Upper lobe of left lung (tissue), 6 donors: ENCODE measurements at places on chromosomes 5 and 9. TPM values are rescaled to one million over a fixed set of nuclear protein-coding genes. Genes with fewer than 3 reads are reported as not detected.
A peak's percentile ranks its signal among the peaks of the same experiment; 100 is the strongest.

GRCh38 chr5:116340799-116341198, 233.8 kb downstream of the SEMA6A start:
- H3K27ac ChIP-seq = no peak overlapping the region
- no peak overlapping the region for H3K4me3 ChIP-seq
- H3K4me1 ChIP-seq = no peaks in the 10 kb centered on the region
- H3K27me3 ChIP-seq = no peaks in the 10 kb centered on the region
- no peaks in the 10 kb centered on the region for H3K36me3 ChIP-seq

AKNA gene
- total RNA-seq = 71.2 TPM

IFNA13 gene
- not detected for total RNA-seq

DNA sequence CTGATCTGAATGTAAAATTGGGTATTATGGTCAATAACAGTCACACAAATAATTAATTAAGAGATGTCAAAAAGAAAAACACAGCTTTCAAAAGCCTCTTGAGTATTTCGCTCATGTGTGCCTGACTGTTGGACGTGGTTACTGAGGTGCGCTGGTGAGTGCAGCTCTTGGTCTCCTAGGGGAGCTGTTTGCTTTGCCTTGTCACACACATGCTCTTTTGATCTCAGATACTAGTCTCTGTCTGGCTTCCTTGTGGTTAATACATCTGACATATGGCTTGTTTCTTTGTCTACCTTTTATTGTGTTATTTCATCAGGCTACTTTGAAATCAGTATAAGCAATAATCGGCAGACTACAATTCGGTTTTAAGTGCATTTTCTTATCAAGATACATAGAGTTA, 51.5 kb downstream of the PCSK1 start:
- no peak for DNase-seq
- no peaks in the 10 kb centered on the region for H3K4me1 ChIP-seq

DNA sequence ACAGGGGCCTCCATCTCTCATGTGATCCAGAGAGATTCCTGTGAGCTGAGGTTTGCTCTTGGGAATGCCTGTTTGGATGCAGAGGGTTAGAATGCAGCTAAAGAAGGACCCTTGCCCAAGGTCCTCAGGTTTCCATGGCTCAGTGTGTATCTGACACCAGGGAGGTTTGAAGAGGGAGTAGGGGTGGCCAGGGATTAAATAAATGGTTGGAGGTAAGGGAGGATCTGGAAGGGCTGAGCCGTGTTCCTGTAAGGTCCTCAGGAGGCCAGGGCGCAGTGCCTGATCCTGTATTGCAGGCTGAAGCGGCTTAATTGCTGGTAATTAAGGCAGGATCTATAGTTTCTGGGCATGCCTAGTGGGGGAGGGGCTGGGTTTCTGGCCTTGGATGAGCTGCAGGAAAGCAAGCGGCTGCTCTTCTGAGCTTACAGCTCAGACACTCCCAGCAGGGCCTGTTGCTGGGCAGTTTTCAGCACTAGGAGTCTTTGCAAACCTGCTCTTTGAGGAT, 41.5 kb upstream of the MAP1B start:
- no peak for DNase-seq
- no peak overlapping the region for H3K4me3 ChIP-seq
- H3K4me1 ChIP-seq = no peaks in the 10 kb centered on the region
- no peaks in the 10 kb centered on the region for H3K27me3 ChIP-seq

GRCh38 chr5:96254980-96255691, 177.9 kb downstream of the PCSK1 start:
- no peaks in the 10 kb centered on the region for H3K4me1 ChIP-seq
- H3K27ac ChIP-seq = no peak overlapping the region
- DNase-seq = no peak
- H3K27me3 ChIP-seq = no peaks in the 10 kb centered on the region
- H3K4me3 ChIP-seq = no peak overlapping the region

- no peak for DNase-seq
- no peak overlapping the region for H3K4me3 ChIP-seq
- H3K27me3 ChIP-seq = no peaks in the 10 kb centered on the region
- peaks cover 15% of the 10 kb centered on the region for H3K4me1 ChIP-seq
- H3K27ac ChIP-seq = peak overlapping the region; percentile 21
Observed at GRCh38 chr5:150044329-150044681, 42.0 kb downstream of the CSF1R start.

CARTPT gene
- 0.69 TPM for total RNA-seq

GABRP gene
- total RNA-seq = 0.20 TPM

DNA sequence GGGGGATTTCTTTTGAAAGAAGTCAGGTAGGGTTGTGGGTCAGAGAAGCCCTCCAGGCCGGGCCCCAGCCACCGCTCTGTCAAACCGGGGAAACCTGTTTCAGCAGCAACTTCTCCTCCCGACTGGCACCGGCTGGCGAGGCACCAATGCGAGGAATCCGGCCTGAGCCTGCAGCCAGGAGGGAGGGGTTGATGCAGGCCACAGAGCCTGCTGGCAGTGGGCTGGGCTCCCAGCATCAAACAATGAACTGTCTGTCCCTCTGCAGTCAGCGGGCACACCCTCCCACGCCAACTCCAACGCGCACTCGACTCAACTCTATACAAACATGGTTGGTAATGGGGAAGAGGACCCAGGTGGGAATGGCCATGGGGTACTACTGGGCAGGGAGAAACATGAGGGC, 12.1 kb downstream of the PCDH1 start:
- DNase-seq = peak; percentile 90
- H3K4me3 ChIP-seq = no peak overlapping the region
- H3K27me3 ChIP-seq = no peaks in the 10 kb centered on the region
- H3K36me3 ChIP-seq = peaks cover 3% of the 10 kb centered on the region
- no peak overlapping the region for H3K27ac ChIP-seq

GRCh38 chr5:78127875-78128274, 166.6 kb downstream of the AP3B1 start:
- peaks cover 4% of the 10 kb centered on the region for H3K36me3 ChIP-seq
- no peaks in the 10 kb centered on the region for H3K4me1 ChIP-seq
- no peak for DNase-seq

GRM6 gene
- not detected for total RNA-seq

DNA sequence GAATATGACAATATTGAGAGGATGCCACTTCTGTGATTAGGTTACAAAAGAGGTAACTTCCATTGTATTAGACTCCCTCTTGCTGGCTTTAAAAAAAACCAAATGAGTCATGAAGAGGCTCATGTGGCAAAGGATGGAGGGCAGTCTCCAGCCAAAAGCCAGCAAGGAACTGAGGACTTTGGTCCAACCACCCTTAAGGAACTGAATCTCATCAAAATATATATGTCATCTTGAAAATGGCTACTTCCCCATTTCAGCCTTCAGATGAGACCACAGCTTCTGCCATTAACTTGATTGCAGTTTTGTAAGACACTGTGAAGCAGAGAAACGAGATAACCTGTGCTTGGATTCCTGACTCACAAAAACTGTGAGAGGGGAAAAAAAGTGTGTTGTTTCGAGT, 15.5 kb upstream of the TRIM32 start:
- H3K27me3 ChIP-seq = no peaks in the 10 kb centered on the region
- DNase-seq = no peak
- no peaks in the 10 kb centered on the region for H3K36me3 ChIP-seq
- H3K27ac ChIP-seq = no peak overlapping the region
- no peak overlapping the region for H3K4me3 ChIP-seq
- H3K4me1 ChIP-seq = no peaks in the 10 kb centered on the region

PHF24 gene
- not detected for total RNA-seq

GKAP1 gene
- 4.4 TPM for total RNA-seq

GRCh38 chr5:135339189-135339588, 59.8 kb downstream of the MACROH2A1 start:
- H3K36me3 ChIP-seq = peaks cover 96% of the 10 kb centered on the region
- H3K27ac ChIP-seq = no peak overlapping the region
- DNase-seq = no peak
- no peak overlapping the region for H3K4me3 ChIP-seq
- no peaks in the 10 kb centered on the region for H3K27me3 ChIP-seq

DNA sequence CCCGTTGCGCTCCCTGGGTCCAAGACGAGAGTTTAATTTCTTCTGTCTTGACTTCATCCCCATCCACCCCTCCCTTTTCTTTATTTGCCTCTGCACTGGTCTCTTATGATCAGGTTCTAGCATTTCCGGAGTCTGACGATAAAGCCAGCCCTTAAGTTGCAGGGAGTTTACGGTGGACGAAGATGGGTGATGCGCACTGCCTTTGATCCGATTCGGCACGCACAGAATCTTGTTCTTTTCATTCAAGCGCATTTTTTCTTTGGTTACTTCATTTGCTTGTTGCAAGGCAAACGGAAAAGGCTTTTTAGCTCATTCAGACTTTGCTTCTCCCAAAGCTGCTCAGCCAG, 488 bp upstream of the MCTP1 start:
- H3K4me3 ChIP-seq = peak overlapping the region; percentile 62
- no peak for DNase-seq
- H3K27ac ChIP-seq = no peak overlapping the region
- no peaks in the 10 kb centered on the region for H3K36me3 ChIP-seq

PPWD1 gene
- total RNA-seq = 87.9 TPM

DNA sequence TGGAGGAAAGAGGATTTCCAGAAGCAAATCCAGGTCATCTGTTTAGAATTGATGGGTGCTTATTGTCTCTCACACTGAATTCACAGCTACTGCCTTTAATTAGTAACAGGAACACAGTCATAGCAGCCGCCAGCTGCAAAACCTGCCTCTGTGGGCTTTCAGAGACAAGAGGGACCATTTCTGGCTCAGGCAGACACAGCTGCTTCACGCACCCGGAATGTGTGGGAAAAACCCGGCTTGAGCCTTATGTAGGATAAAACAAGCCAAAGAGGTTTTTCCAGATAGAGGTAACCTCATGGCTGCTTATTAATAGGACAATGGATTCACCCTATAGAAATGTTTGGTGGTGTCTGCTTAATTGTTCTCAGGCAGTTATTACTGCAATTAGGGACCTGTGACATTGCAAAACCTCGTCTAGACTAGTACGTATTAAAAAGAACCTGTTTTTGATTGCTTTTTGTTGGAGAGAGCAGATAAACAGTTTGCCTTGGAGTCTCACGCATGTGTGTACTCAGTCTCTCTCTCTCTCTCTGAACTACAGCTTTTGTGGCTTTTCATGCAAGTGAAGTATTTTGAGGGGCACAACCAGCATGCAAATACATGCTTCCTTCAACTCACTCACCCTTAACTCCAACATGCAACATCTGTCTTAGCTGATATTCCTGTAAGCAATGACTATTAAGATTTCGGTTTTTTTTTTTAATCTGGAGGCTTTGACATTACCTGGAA, 302.7 kb downstream of the PLK2 start:
- H3K4me1 ChIP-seq = no peaks in the 10 kb centered on the region
- no peak for DNase-seq
- no peaks in the 10 kb centered on the region for H3K27me3 ChIP-seq
- no peaks in the 10 kb centered on the region for H3K36me3 ChIP-seq
